Activated T-helper 17 cell treated with anti-CD3 and anti-CD28 coated beads, Interleukin-2, amount 50 U/mL, for 72 hours (primary cell): ENCODE measurements at places on chromosomes 1 and 21. TPM values are rescaled to one million over a fixed set of nuclear protein-coding genes. Genes with fewer than 3 reads are reported as not detected.

The DNAJC16 gene
- 10.0 TPM for total RNA-seq

DNA sequence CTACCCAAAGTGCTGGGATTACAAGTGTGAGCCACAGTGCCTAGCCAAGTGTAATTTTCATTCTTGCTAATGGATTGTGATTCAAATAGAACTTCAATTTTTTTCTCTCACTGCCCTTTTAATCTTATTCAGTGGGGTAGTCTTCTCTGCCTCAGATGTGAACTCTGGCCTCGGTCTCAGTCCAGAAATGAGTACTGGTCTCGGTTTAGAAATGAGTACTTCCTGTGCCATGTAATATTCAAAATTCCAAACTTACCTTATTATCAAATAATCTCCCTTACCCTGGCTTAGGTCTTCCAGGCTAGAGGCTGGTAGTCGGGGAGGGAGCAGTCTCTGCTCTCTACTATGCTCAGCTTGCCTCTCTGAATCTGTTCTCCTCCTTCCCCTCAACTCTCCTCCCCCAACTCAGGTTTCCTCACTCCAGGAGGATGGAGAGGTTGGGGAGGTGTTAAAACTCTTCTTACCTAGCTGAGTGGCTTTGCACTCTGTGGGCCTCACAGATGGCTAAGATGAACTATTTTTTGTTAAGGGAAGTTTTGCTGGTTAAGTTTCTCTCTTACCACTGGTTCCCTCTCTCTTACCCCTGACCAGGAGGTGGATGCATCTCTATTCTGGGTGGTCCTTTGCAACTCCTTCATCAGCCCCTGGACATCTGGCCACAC lies 4.8 kb upstream of the SLAMF9 start:
- ATAC-seq: peak; percentile 86

DNA sequence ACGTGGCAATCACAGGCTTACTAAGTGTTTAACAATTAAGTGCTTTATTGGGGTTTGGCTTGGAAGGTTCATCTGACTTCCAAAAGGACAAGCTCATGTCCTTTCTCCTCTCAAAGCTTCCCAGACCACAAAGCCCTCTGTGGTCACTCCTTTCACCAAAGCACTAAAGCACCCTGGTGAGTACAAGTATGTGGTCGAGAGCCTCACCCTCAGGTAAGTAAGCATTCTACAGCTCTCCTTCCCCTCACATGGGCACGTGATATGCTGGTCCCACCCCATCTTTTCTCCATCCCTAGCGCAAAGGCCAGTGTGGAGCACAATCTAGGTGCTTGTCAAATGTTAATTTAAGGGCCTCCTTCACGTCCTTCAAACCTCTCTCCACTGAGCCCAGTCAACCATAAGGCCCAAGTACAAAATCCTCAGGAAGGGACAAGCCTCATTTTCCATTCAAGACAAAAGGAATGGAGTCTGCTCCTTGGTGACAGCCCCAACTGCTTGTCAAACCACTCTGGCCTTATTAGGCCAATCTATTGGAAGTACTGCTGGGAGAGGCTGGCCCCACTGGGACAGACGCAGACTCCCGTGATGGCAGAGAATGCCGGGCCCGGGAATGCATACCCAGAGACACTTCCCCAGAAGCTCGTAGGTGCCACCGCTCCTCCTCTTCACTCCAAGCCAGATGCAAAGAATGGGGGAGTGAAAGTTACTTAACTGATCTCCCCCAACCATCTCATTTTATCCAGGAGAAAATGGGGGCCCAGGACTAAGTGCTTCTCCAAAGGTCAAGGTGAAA lies 7.8 kb downstream of the STMN1 start:
- ATAC-seq: no peak

GRCh38 chr1:243312952-243313634 lies 57.3 kb downstream of the SDCCAG8 start:
- no peak for ATAC-seq

DNA sequence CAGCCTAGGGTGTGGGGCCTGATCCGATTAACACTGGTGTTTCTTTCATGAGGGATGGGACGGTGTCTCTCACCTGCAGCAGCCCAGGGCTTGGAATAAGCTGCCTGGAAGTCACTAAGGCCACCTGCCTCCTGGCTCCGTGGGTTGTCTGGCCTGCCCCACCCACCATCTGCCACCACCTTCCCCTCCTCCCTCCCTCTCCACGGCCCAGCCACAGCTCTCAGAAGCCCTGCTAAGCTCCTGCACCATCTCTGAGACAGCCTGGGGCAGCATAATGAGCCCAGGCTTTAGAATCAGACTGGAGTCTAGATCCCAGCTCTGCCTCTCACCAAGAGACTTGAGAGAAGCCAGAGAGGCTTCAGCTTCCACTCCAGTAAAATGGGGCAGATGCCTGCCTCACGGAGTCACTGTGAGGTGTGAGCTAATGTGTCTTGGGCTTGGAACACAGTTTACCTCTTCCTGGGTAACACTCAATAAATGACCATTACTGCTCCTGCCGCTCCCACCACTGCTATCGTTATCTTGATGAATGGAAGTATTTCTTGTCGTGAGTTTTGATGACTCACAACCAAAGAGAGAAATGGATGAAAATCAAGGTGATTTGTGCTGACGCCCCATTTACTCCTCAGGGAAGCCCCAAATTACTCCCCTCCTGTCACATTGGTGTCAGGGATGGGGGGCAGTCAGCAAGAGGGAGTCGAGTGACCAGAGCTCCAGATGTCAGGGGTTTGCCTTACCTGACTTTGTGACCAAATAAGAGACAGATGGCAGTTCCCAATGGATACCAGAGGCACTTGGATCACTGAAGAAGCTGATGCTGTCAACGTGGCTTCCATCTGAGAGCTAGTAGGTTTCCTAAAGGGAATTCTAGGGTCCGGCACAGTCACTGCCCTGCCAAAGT lies 23.5 kb upstream of the C1QA start:
- no peak for ATAC-seq

DNA sequence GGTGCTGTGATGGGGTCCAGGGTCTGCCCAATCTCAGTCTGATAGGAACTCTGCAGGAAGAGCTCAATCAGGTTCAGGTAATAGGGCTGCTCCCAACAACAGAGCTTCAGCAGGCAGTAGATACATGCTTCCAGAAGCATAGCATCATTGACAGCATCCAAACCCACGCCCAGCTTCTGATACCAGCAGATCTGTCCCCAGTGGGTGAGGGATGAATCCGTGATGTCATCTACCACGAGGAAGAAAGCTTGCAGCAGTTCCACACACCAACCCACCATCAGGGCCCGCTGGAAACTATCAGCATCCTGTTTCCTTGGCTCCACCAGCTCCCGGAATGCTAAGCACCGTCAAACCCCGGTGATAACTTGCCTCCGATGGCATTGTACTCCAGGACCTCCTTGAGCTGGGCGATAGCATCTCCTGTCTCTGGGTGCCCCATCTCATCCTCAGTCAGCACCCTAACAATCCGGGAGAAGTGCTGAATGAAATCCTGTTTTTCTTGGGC lies 14.7 kb downstream of the NEK2 start:
- ATAC-seq: no peak

DNA sequence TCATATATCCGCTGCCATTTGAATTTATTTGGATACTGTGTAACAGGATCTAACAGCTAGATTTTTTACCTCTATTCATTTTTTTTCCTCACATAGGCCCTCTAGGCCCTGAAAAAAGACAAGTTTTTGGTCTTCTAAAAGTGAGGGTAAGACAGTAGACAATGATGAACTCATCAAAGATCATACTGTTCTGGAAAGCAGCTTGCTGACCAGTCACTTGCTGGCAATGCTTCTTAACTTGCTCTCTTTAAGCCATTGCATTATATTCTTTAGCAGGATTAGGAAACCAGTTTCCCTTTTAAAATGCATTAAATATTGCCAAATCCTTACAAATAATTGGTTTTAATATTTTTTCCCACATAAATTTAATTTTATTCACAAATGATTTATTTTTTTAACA lies 65.5 kb downstream of the SYT14 start:
- no peak for ATAC-seq
